Skin of body (tissue), 3 donors: ENCODE measurements at places on chromosomes 2 and 18. TPM values are rescaled to one million over a fixed set of nuclear protein-coding genes. Genes with fewer than 3 reads are reported as not detected.
A peak's percentile ranks its signal among the peaks of the same experiment; 100 is the strongest.

MDH1B gene
- 0.99 TPM for total RNA-seq

VIT gene
- total RNA-seq, result 7.4 TPM

SLC9A4 gene
- 1.3 TPM for total RNA-seq

DNA sequence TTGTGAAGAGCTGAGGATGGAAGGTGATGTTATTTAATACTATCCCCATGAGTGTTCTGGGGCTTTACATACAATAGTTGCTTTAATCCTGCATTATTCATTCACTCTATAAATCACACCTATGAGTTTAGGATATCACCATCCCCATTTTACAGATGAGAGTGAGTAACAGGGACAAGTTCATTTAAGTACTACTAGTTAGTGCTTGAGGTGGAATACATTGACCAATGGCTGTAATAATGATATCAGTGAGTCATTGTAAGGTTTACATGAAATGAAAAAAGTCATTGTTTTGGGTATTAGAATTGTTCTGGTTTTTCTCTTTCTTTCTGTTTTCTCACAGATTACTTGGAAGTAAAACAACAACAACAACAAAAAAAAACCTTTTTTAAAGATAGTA lies 42.5 kb downstream of the TANC1 start:
- no peak for DNase-seq

GRCh38 chr2:31739161-31739560 lies 158.4 kb upstream of the SRD5A2 start:
- DNase-seq, result no peak

DNA sequence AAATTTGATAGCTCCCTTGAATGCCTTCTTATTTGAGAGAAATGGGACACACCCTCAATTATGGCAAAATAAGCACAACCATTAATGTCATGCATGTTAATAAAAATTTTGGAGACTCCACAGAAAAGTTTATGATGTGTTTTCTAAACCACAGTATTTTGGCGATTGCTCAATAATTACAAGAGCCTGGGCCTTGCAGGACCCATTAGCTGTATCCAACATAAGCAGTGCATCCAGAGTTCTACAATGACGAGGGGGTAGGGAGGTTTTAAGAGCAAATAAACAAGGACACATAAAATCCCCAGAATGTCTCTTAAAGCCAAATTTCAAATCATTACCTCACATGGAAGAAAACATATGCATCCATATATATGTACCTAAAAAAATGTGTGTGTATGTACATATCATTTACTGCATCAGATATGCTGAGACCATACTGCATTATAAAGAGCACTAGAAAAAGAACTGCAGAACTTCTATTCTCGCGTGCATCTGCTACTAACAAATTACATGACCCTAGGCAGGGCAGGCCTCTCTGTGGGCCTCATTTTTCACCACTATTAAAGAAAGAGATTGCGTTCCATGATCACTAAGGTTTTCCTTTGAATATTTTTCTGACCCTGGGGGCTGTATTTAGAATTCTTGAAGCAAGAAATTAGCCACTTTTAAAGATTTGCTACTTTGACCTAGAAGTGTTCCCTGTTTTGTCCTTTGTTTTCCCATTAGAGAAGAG lies 38.0 kb downstream of the CMPK2 start:
- peak; percentile 66 for DNase-seq

- no peak for DNase-seq
These were observed 53.7 kb upstream of the SLC4A10 start for GRCh38 chr2:161570424-161571050.

GRCh38 chr2:185970148-185970852 lies 231.7 kb downstream of the FSIP2 start:
- no peak for DNase-seq

DNA sequence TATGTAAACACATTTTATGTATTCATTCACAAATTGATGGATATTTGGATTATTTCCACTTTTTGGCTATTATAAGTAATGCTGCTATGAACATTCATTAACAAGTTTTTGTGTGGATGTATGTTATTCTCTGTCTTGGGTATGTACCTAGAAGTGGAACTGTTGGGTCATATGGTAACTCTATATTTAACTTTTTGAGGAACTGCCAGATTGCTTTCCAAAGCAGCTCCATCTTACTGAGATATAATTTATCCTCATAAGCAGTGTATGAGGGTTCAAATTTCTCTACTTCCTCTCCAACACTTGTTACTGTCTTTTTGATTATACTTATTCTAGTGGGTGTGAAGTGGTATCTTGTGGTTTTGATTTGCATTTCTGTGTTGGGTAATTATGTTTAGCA lies 7.1 kb upstream of the EML6 start:
- no peak for DNase-seq

- peak; percentile 36 for DNase-seq
These were observed 10.3 kb upstream of the FTCDNL1 start for GRCh38 chr2:199861132-199861774.

GRCh38 chr2:164205347-164205746 lies 415.9 kb downstream of the GRB14 start:
- peak; percentile 8 for DNase-seq
